ENCODE measurements at places on chromosomes 2 and 18.
A peak's percentile ranks its signal among the peaks of the same experiment; 100 is the strongest.

DNA sequence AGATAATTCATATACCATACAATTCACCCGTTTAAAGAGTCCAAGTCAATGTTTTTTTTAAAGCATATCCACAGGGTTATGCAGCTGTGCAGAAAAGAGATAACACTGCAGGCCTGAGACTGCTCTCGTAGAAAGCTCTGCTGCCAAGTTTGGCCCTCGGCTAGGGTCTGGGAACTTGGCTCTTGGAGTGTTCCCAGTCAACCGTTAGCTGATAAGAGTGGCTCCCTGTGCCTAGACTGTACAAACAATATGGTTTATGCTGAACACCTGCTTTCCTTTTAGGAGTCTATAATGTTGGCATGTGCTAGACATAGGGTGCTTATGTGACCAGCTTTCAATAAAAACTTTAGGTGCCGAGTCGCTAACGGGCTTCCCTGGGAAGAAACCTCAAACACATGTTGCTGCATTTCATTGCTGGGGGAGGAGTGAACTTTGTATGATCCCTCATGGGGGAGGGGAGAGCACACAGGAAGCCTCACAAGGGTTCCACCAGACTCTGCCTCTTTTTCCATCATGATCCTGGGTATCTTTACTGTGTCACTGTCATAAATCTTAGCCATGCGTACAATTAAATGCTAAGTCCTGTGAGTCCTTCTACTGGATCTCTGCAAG, 34.7 kb downstream of the RFX8 start:
- DNase-seq = no peak

- peak; percentile 70 for DNase-seq
These were observed 118.5 kb upstream of the HDAC4 start for GRCh38 chr2:239519089-239519920.

DNA sequence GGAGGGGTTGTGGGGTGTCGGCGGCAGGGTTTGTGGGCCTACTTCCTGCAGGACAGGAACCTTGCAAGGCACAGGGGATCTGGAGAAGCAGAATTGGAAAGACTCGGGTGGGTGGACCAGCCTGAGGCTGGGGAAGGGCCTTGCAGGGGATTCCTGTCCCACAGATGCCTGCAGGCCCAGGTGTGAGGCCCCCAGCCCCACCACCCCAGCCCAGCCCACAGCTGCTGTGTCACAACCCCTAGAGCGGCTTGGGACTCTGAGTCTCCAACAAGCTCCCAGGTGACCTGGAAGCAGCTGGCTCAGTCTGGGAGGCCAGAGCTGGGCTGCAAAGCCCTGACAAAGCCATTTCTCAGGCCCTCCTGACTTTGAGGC, 93.1 kb downstream of the ZFP36L2 start:
- DNase-seq = no peak

- DNase-seq = peak; percentile 66
These were observed 2.0 kb downstream of the SP9 start for GRCh38 chr2:174336501-174337336.

GRCh38 chr2:96197546-96198255, 10.9 kb downstream of the STARD7 start:
- DNase-seq = no peak

DNA sequence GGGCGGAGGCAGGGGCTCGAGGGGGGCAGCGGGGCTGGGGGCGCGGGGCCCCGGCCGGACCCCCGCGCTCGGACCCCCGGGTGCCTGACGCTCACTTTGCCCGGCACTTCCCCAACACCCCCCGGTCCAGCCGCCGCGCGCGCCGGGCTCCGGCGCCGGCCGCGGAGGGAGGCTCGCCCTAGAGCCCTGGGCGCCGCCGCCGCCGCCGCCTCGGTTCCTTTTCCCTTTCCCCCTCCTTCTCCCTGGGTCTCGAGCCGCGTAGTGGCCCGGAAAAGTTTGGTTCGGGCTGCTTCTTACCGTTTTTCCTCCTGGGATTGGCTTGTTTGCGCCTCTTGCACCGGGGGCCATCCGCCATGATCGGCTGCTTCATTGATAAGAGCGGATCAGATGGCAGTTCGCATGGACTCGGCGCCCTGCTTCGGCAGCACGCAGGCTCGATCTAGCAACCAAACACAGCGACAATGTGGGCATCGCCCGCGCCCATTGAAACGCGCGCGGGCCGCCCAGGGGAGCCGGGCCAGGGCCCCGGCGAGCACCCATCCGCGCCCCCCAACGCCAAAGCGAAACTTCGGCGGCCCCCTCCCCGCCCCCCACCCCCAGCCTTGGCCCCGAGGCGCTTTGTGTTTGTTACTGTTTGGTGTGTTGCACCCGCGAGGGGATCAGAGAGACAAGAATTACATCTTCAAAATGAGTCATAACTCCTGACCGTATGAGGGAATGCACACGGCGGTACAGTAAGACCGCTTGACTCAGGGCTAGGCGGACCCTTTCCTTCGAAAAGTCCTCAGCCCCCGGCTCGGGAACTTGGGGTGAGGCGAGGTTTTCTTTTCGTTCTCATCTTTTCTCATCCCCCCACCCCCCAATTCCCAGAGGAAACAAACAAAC, 2.7 kb downstream of the ZEB2 start:
- peak; percentile 51 for DNase-seq

Data from psoas muscle (tissue), 8 donors.